ENCODE measurements at places on chromosomes 1 and 21.

DNA sequence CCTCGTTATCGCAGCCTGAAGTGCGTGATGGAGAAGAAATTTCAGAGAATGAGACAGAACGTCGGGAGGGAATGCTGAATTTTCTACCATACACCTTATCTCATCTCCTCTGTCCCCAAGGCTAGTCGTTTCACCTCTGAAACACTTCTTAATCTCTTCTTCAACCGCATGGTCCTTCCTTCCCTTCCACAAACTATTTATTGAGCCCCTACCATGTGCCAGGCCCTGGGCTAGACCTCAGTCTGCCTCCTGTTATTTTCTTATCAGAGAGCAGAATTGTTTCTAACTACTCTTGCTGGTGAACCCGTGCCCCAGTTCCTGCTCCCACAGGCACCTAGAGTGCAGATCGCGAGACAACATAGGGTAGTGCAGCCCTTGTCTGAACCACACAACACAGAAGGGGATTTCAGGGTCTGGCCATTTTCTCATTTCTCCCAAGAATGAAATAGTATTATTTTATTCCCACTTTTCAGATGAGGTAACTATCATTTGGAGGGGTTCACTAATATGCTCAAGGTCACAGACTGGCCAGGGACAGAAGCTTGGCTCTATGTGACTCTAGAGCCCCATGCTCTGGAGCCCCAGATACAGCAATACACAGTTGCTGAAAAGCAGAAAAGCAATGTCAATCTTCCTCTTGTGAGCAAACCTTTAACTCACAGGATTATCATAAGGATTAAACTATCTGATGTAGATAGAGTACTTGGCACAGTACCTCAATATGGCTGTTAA is 598 bp upstream of the ADIPOR1 start:
- no peak for DNase-seq

- no peak for DNase-seq
Measured at GRCh38 chr1:15410223-15410883, 665 bp downstream of the EFHD2 start.

DNA sequence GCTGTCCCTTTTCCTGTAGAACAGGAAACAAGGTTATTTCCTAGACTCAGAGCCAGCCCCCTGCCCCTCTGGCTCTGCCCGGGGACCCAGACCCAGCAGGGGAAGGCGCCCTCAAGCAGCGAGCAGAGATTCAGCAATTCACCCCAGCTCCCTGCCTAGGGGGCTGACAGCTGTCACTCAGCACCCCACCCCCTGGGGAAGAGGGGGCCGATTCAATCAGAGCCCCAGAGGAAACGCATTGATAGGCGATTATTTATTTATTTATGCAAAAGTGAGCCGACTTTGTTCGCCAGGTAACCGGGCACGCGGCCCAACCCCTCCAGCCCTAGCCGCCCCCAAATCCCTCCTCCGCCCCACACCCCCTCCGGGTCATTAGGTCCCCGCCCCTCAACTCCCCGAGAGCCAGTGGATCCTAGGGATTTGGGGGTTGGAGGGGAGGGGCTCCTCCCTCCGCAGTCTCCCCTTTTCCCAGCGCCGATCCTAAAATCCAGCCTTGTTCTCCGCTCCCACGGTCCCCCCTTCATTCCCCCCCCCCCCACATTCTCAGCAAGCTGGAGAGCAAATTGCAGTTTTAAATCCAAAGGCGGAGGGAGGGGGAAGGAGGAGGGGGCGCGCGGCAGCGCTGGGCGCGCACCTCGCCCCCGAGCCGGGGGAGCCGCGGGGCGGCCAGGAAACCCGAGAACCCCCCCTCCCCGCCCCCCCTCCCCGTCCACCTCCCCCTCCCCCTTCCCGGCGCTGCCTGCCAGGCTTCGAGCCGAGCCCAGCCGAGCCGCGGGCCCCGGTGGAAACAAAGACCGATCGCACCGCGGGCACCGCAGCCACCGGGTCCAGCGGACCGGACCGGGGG is 1.3 kb downstream of the AHDC1 start:
- DNase-seq: no peak

DNA sequence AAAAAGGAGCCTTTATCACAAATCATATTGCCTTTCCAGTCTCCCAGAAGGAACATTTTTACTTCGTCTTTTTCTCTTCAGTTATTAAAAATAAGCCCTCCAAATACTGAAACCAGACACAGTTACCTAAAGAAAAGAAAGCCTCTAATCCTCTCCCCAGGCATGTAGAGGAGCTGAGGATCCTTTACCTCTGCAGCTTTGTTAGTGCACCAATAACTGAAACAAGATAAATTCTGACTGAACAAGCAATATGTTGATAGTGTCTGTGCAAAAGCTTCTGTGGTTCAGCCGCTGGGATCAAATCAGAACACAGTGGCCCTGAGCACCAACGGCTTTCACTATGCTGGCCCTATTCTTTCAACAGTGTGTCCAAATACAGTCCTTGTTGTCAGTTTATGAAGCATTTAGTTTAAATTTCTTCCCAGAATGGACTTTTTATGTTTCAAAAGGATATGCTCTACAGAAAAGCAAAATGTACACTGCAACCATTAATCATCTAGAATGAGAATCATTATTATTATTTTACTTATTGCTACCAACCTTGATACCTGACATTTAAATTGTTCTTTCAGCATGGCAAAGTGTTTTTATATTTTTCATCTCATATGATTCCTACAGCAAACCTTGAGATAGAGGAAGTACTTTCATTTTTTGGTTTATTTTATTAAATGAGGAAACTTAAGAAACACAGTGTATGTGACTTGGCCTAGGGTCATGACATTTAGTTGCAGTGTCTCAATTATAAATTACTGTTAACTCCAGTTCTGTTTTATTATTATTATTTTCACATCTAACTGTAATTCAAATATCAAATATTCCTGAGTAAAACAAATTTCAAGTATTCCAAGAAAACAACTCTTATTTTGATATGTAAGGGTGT is 217.9 kb downstream of the NEGR1 start:
- DNase-seq: no peak

GRCh38 chr1:177119311-177119710 is 45.2 kb downstream of the ASTN1 start:
- no peak for DNase-seq

GRCh38 chr21:44701541-44701940 is 4.6 kb downstream of the KRTAP10-12 start:
- DNase-seq: no peak

DNA sequence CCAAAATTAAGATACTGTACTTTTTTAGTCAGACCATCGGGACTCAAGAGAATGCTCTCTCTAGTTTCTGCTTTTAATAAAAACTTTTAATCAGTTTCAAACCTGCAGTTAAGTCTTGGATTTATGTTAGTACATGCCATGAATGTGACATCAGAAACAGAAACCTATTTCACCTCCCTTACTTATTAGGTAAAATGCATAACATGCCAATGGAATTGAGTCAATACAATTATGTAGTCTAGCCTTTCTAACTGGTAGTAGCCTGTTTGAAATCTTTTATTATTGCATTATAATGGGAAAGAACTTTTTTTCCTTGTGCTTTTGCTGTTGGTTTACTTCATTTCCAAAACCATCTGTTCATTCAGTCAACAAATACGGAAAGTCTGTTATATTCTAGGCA is 4.8 kb downstream of the PHACTR4 start:
- no peak for DNase-seq

GRCh38 chr1:30250984-30251850 is 472.2 kb downstream of the MATN1 start:
- DNase-seq: no peak

GRCh38 chr21:43358940-43359822 is 67.8 kb downstream of the SIK1 start:
- DNase-seq: no peak

GRCh38 chr1:181816608-181817007 is 244.9 kb downstream of the ZNF648 start:
- no peak for DNase-seq

GRCh38 chr1:156074661-156075060 is 7.6 kb downstream of the MEX3A start:
- DNase-seq: no peak

DNA sequence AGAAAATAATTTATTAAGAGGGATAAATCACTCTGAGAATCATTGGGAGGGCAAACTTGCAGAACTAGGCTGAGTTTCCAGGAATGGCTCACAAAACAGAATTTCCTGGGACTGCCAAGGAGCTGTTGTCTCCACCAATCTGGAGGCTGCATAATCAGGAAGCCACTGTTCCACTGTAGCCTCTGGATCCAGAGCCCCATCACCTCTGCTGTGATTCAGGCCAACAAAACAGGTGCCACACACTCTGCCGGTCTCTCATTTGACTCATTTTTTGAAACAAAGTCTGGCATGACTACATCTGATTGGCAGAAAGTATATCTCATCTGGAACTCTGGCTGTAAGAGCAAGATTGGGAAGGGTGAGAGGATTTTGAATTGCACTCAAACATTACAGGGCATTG is 178.9 kb upstream of the C1orf105 start:
- no peak for DNase-seq

DNA sequence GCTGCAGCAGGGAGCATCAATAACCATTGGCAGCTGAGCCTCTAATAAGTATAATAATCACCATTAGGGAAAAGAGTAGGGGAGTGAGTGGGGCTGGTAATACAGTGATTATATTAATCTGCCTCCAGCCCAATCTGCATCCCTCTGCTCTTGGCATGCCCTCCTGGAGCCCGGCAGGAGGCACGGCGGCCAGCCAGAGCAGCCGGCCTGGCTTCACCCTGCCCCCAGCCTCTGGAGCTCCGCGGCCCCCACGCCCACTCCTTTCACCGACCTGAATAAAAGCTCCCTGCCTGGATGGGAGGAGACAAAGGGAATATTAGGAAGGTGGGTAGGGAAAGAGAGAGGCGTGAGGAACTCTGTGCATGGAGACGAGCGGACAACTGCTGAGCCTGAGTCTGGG is 28.3 kb downstream of the OPTC start:
- no peak for DNase-seq

- no peak for DNase-seq
Measured at GRCh38 chr1:54204199-54204598, 4.2 kb downstream of the MRPL37 start.

DNA sequence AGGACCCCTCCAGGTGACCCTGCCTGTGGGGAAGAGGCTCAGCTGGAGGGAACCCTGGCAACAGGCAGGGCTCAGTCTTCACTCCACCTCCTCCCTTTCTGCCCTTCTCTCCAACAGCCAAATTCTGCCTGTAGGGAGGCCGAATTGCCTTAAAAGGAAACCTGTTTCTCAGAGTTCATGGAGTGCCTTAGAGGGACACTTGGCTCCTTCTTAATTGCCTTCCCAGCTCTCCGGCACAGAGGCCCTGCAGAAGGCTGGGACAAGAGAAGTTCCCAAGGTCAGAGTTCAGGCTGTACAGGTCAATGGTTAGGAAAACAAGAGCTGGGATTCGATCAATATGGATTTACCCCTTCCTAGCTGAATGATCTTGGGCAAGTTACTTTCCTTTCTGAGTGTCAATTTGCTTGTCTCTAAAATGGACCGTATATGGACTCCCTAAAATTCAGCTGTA is 6.2 kb downstream of the CSRP1 start:
- DNase-seq: no peak

DNA sequence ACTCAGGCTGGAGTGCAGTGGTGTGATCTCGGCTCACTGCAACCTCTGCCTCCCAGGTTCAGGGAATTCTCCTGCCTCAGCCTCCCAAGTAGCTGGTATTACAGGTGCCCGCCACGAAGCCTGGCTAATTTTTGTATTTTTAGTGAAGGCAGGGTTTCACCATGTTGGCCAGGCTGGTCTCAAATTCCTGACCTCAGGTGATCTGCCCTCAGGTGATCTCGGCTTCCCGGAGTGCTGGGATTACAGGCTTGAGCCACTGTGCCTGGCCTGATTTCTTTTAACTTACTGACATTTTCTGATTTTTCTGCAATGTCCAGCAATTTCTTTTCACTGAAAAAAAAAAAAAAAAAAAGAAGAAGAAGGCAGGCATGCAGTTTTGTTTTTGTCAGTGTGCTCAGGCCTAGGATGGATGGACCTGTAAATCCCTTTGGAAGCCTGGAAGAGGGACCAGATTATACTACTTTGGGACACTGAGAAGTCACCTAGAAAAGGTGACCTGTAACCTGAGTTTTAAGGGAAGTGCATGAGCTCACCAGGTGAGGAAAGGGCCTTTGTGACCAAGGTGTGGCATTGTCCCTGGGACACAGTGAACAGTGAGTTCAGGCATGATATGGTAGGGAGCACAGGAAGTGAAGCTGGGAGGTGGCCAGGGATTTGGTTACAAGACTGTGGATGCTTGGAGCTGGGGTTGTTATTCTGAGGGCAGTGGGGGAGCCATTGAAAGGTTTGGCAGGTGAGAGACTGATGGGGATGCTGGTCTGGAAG is 2.7 kb upstream of the TMEM61 start:
- no peak for DNase-seq

- DNase-seq: no peak
Measured at GRCh38 chr1:7011826-7012225, 226.6 kb downstream of the CAMTA1 start.

DNA sequence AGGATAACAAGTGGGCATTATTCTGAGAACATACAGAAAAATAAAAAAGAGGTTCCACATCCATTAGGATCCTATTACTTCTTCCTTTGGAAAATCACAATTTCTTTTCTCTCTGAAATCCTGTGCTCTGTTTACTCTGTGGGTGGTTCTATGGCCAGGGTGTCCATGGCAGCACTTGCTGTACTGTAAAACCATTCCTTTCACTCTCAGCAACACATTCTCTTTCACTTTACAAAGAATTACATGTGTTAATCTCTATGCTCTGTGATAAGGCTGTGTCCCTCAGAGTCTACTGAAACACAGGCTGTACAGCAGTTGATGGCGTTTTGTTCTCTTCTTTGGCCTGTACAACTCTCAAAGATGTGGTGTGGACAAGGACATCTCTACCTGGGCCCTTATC is 524.1 kb downstream of the PTBP2 start:
- no peak for DNase-seq

DNA sequence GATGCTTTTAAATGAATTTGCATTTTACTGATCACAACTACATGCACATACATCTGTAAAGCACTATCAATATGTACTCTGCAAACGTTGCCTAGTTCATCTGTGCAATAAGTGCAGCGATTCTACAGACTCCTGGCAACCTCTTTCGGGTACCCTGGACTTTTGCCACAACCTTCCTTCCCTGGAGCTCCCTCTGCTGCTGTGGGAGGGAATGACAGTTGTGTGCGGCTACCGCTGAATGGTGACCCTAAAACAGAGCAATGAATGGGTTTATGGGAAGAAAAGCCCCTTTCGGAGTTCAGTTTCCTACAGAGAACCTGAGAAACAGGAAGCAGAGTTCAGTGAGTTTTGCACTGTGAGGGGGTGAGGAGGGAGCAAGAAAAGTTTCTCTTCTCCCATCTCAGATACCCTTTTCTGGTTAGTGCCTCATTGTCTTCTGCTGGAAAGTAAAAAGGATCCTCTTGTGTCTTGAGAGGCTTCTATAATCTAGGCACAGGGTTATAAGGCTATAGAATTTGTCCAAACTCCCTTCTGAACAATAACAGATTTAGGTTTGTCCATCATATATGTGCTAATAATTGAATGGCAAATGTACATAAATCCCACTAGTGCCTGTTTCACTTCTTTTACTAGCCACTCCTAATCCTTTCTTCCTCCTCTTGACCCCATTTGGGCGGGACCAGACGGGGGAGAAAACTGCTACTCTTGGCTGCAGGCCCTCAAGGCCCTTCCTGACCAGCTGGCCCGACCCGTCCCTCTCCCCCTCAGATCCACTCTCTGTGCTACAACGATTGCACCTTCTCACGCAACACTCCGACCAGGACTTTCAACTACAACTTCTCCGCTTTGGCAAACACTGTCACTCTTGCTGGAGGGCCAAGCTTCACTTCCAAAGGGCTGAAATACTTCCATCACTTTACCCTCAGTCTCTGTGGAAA is 19.8 kb upstream of the SARS1 start:
- DNase-seq: no peak

GRCh38 chr1:17678011-17678410 is 77.1 kb upstream of the ACTL8 start:
- no peak for DNase-seq

Data from stimulated activated CD8-positive, alpha-beta memory T cell treated with anti-CD3 and anti-CD28 coated beads, Interleukin-12 subunit alpha, Interleukin-12 subunit beta, amount 100 ng/mL, for 1 hour (primary cell).